ENCODE measurements at places on chromosomes 1 and 21.
A peak's percentile ranks its signal among the peaks of the same experiment; 100 is the strongest.

DNA sequence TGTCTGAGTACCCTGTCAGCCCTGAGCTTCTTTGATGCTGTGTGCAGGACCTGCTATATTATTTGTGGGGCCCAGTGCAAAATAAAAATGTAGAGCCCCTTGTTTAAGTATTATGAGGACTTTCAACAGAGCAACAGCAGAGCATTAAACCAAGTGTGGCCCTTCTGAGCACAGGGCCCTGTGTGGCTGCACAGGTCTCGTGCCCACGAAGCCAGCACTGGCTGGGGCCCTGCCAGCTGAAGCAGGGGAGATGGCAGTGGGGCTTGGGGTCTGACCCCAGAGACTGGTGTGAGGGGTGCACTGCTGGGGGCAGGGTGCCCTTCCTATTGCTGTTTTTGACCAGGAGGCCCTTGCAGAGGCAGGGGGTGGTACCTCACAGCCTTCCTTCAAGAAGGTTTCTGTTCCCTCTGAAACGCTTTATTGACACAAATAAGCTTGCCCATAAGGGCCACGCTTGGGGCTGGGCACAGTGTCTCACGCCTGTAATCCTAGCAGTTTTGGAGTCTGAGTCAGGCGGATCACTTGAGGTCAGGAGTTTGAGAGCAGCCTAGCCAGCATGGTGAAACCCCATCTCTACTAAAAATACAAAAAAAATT is 2.2 kb upstream of the SEMA4A start:
- no peak for DNase-seq

DNA sequence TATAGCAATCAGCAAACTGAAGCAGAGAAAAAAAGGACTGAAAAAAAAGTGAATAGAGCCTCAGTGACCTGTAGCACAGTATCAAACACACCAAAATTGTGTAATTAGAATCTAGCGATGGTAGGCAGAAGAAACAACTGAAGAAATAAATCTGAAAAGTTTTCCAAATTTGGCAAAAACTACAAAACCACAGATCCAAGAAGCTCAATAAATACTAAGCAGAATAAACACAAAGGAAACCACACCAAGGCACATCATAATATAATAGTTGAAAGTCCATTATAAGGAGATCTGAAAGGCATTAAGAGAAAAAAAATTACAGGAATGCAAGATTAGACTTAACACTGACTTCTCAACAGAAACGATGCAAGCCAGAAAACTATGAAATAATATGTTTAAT is 7.1 kb upstream of the IL12RB2 start:
- no peak for DNase-seq

- no peak for DNase-seq
These were observed 77.3 kb downstream of the OLFML2B start for GRCh38 chr1:161946071-161946987.

DNA sequence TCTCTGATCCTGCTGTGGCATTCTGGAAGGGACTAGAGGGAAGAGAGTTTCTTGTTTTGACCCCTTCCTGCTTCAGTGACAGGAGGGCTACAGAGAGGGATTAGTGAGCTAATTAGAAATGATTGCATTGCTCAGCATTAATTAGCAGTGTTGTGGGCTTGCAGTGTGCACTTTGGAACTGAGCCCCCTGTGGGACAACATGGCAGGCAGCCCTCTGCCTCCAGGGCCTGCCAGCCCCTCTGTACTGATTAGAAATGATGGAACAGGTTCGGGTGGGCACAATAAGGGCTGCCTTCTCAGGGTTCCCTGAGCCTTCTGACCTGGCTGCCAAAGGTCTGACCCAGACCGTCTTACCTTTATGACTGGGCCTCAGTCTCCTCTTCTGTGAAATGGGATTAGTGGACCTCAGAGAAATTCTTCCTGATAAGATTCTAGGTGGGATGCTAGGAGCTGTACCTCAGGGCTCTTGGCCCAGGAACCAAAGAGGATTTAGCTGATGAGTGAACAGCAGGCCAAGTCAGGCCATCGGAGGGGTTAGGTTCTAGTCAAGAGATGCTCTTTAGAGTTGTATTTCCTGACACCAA is 39.6 kb downstream of the TMEM53 start:
- DNase-seq, result no peak

GRCh38 chr1:246753670-246754535 is 29.7 kb downstream of the SCCPDH start:
- DNase-seq, result peak; percentile 65

DNA sequence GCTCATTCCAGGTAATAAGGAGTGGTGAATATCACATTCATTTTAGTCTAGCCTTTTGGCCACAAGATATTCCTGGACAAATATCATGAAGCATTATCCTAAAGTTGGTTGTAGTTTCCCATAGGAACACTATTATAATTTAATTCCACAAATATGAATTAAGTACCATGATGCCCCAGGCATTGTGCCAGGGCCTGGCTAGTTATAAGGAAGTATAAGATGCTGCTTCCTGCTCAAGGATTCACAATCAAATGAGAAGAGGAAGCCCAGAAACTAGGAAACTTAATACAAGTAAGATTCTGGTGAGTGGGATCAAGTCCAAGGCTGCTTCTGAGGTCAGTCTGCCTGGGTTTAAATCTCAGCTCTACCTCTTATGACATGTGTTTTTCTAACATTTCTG is 30.6 kb upstream of the ZP4 start:
- no peak for DNase-seq

Data from activated CD4-positive, alpha-beta T cell treated with anti-CD3 and anti-CD28 coated beads, Interleukin-2, amount 50 U/mL, for 16 hours (primary cell).